ENCODE measurements at places on chromosomes 2 and 18.
A peak's percentile ranks its signal among the peaks of the same experiment; 100 is the strongest.

GRCh38 chr2:201777043-201777442 lies 3.7 kb downstream of the ALS2 start:
- no peak for DNase-seq

DNA sequence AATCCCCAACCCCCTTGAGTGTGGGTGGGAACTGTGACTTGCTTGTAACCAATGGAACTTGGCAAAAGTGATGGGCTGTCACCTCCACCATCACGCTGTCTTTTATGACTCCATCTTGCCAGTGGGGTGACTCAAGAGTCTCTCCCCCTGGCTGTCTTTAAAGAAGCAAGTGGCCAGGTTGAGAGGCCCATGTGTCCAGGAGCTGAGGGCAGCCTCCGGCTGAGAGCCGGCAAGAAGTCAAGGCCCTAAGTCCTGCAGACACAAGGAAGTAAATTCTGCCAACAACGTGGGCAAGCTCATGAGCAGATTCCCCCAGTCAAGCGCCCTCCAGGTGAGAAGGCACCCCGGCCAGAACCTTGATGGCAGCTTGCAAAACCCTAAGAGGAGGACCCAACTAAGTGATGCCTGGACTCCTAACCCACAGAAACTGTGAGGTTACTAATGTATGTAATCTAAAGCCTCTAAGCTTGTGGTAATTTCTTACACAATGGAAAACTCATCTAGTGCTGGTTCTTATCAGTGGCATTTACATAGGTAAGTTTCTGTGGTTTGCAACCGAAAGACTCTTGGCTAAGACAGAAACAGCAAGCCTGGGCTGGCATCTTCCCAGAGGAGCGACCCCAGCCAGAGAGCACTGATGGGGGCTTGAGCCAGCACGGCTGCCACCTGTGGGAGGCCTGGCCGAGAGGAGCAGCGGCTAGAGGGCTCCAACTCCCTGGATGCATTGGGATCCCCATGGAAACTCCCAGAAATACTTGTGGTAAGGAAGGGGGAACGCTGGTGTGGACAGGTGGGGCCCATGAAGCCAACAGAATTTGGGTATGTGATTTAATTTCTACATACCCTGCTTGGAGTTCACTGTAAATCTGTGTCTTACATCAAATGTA lies 49.3 kb downstream of the CIB4 start:
- no peak for DNase-seq

DNA sequence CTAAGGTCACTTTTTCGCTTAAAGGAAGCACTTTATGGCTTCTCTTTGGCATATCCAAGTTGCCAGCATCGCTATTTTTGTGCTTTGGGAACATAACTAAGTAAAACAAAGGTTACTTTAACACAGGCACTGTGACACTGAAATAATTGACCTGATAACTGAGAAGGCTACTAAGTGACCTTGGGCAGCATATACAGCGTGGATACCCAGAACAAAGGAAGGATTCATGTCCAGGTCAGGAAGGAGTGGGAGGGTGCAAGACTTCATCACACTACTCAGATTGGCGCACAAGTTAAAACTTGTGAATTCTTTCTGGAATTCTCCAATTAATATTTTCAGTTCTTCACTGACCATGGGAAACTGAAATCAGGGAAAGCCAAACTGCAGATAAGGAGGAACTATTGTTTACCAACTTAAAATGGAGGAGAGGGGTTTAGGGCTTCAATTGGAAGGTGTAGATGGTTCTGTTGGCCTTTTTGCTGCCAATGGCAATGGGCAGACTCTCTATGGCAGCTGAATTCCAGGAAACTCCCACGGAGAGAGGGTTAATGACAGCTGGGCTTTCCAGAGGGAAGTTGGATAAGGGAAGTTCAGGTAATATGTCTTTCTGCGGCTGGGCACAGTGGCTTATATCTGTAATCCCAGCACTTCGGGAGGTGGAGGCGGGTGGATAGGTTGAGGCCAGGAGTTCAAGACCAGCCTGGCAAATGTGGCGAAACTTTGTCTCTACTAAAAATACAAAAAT lies 45.3 kb downstream of the COMMD1 start:
- no peak for DNase-seq

DNA sequence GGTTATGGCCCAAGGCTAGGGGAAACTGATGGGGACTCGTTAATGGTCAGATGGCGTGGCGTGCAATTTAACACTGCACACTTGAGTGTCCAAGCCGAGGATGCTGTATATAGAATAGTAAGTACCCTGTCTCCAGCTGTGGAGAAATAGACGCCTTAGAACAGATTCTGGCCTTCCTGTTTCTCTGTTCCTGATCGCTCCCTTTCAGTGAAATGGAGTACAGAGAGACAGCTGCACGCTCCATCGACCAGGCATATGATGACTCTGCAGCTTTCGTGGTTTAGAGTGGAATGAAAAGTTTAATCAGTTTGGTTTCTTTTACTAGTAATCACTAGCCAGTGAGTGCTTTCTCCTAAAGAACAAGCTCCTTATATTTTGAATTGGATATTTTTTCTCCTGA lies 213.4 kb downstream of the NEDD4L start:
- DNase-seq, result no peak

DNA sequence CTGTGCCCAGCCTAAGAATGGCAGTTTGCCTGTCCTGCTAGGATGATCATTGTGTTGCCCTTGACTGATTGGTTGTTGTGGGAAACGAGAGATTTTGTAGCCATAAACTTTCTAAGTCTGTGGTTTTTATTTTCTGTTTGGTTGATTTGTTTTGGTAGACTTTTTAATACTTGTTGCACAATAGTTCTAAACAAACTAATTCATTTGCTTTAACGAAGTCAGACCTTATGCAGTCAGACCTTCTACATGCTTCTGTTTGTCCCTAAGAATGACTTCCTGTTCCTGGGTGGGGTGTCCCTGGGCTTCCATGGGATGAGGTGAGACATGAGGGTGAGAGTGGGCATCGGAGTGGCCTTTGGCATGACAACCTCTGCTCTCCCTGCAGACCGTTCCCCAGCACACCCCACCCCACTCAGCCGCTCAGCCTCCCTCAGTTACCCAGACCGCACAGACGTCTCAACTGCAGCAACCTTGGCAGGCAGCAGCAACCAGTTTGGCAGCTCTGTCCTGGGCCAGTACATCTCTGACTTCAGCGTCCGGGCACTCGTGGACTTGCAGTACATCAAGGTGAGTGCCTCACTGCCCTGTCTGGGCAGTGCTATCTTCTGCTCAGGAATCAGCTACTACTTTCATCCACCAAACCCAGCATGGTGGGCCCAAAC lies 7.8 kb upstream of the CNNM3 start:
- DNase-seq, result no peak

GRCh38 chr2:23293731-23294130 lies 91.2 kb upstream of the KLHL29 start:
- DNase-seq, result no peak

DNA sequence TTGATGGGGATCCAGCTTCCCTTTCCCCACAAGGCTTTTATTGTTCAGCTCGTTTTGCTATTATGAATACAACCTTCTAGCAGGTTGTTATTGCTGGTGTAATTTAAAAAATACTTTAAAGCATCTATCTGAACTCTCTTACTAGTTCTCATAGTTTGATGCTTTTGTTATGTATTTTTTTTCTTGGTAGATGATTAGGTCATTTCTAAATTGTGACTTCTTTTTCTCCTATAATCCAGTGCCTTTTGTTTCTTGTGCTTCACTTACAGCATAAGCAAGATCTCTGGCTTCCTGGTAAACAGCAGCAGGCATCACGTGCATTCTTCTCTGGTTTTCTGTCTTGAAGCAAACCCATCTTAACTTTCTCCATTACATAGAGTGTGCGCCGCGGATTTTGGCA lies 96.1 kb downstream of the FAM168B start:
- no peak for DNase-seq

- DNase-seq, result no peak
Measured at GRCh38 chr18:12056884-12057402, 36.7 kb upstream of the ANKRD62 start.

DNA sequence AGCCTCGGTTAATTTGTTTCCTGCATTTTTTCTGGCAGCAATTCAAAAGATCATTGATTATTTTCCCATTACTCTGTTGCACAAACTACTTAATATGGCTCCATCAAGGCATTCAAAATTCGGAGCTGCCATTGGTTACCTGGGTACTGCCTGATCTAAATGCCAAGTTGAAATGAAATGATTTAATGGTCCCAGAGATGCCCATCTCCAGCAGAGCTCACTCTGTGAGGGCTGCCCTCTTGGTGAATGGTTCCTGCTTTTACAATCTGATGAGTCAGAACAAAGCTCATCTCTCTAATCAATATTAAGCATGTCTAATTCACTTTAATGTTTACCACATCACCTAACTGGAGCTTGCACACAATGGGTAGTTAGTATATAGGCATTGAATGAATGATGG lies 126.1 kb downstream of the CTNNA2 start:
- DNase-seq, result no peak

DNA sequence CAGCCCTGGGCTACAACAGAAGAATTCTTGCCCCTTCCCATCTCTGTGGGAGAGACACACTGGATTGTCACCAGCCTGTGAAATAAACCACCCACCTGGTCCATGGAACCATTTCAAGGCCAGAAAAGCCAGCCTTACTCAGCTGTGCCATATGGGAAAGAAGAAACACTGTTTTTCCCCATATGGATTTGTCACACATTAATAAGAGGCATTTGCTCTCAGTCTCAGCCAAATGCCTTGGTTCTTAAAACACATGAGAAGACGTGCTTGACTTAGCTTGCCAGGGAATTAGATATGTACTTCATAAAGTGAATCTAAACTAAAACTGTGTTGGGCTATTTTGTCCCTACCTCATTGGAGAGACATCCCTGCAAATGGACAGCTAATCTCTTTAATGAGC lies 308.6 kb upstream of the TNP1 start:
- no peak for DNase-seq

GRCh38 chr2:129800686-129801085 lies 178.8 kb upstream of the RAB6C start:
- DNase-seq, result no peak

GRCh38 chr2:113015655-113016054 lies 10.4 kb downstream of the IL36A start:
- no peak for DNase-seq

- no peak for DNase-seq
Measured at GRCh38 chr2:23301136-23301535, 83.8 kb upstream of the KLHL29 start.

- DNase-seq, result no peak
Measured at GRCh38 chr18:2998644-2999043, 14.3 kb downstream of the LPIN2 start.

- peak; percentile 25 for DNase-seq
Measured at GRCh38 chr18:75408554-75409506, 18.7 kb downstream of the SMIM21 start.

DNA sequence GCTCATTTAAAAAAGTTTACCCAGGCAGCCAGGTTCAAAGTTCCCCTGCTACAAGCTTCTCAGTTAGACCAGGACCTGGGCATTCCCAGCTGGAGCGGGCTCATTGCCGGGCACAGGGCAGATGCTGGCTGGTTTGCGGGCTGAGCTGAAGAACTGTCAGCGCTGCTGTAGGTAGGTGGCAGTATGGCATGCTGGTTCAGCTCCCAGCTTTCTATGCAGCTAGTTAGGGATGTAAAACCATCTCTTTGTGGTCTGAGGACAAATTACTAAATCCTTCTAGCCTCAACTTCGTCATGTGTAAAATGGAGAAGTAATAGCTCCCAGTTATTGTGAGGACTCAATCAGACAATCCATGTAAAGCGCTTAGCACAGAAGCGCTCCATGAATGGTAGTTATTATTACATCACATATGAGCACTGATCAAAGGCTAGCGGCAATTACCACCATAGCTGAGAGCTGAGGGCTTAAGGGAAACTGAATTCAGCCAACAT lies 2.4 kb upstream of the LDLRAD4 start:
- DNase-seq, result peak; percentile 51

- DNase-seq, result no peak
Measured at GRCh38 chr2:14715600-14715999, 83.1 kb downstream of the LRATD1 start.

- no peak for DNase-seq
Measured at GRCh38 chr2:85385746-85386145, 24.4 kb downstream of the CAPG start.

GRCh38 chr2:169900686-169901085 lies 73.4 kb downstream of the UBR3 start:
- no peak for DNase-seq

DNA sequence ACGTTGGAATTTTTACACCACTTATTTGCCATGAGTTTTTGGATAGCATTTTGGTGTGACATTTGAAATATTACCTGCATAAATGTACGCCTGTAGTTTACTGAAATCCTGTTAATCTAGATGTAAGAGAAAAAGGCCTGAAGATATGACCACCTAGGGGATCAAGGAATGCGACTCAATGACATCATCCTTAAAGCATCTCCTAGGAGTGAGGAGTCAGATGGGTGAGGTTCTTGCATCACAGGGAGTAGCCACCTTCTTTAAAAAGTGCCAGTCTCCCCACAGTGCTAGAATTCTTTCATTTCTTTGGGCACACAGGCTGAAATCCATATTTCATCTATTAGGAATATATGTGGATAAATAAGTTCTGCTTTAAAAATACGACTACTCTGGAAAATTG lies 34.5 kb downstream of the ADCYAP1 start:
- no peak for DNase-seq

All from stimulated activated naive CD4-positive, alpha-beta T cell treated with Interleukin-2 at 50 U/mL for 16 hours (primary cell).